ENCODE measurements at places on chromosomes 6 and 20. TPM values are rescaled to one million over a fixed set of nuclear protein-coding genes. Genes with fewer than 3 reads are reported as not detected.

Gene NMBR
- total RNA-seq, result not detected

Gene TRMT6
- total RNA-seq, result 5.7 TPM

Gene BTN1A1
- not detected for total RNA-seq

Gene CASS4
- total RNA-seq, result 1.5 TPM

Gene ADGRF5
- total RNA-seq, result 13.7 TPM

Gene HLA-F
- 2.4 TPM for total RNA-seq

Gene HLA-DPB1
- 57.7 TPM for total RNA-seq
